ENCODE measurements at places on chromosomes 5 and 9. TPM values are rescaled to one million over a fixed set of nuclear protein-coding genes. Genes with fewer than 3 reads are reported as not detected.

- DNase-seq = no peak
Observed at GRCh38 chr9:116451500-116452115, 235.5 kb upstream of the TRIM32 start.

DNA sequence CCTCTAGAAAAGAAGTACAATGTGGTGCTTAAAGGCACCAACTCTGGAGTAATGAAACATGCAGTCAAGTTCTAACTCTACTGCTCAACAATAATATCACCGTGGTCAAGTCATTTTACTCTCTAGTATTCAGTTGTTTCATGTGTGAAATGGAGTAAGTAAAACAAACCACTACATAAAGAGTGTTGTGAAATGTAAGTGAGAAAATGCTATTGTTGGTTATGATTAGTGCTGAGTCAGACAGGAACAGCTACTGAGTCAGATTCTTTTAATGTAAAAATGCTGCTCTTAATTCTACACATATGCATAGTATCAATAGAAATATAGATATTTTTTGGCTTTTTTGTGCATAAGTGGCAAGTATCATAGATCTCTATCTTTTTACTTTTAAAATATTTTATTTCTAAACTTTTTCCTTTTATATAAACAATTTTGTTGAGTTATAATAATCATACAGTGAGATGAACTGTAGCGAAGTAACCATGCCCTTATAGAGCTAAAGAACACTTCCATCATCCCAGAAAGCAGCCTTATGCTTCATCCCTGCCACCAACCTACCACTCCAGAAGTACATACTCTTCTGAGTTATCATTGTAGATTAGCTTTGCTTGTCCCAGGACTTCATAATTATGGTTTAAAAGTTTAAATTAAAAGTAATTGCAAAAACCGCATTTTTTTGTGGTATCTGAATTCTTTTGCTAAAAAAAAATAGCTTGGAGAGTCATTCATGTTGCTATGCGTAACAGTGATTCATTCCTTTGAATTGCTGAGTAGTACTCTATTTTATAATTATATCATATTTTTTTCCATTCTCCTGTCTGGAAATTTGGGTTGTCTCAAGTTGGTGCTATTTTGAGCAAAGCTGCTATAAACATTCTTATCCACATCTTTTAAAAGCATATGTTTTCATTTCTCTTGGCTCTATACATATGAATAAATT is 548.2 kb upstream of the CLINT1 start:
- no peak for DNase-seq

- no peak for DNase-seq
Observed at GRCh38 chr9:110124439-110124838, 83.5 kb downstream of the C9orf152 start.

DNA sequence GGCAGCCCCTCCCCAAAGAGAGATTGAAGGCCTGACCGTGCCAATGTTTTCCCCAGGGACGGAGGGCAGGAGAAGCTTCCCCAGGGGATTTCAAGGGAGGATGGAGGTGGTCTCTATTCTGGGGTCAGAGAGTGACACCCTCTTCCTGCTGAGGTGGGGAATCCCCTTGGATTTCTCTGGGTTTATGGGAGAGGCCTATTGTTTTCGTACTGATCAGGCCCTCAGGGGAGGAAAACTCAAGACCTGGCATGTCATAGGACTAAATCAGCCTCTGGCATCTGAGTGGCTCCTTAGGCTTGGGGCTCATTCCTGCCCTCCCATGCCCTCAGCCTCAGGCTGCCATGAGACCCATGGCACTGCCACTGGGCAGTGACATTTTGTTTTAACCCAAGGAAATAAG is 44.6 kb downstream of the IRF1 start:
- DNase-seq = no peak

The SLC46A2 gene
- polyA plus RNA-seq = 0.10 TPM

The ARID3C gene
- polyA plus RNA-seq = not detected

The NDUFS4 gene
- 152 TPM for polyA plus RNA-seq

The SPINK7 gene
- 0.25 TPM for polyA plus RNA-seq
